Thymus (tissue), 14 donors: ENCODE measurements at places on chromosomes 1 and 21. TPM values are rescaled to one million over a fixed set of nuclear protein-coding genes. Genes with fewer than 3 reads are reported as not detected.

DNA sequence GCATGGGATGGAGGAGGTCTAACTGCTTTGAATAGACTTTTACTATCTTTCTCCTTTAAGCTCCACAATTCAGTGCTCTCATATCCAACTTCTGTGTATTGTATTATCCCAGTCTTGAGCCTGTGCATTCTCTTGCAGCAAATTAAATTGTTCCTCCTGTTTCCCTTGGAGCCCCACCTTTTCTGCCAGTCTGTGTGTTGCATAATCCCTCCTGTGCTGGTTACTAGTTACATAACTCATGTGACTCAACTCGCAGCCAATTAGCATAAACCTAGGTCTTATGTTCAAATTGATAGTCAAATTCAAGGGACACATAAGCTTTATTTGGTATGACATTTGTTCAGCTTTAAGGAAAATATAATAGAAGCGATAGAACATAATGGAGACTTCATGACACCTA lies 1863.5 kb downstream of the MRPL39 start:
- H3K4me3 ChIP-seq: no peak overlapping the region
- H3K36me3 ChIP-seq: no peaks in the 10 kb centered on the region
- no peaks in the 10 kb centered on the region for H3K4me1 ChIP-seq
- no peak overlapping the region for H3K27ac ChIP-seq

Gene CLCA4
- 0.05 TPM for total RNA-seq

Gene OSCP1
- 4.0 TPM for total RNA-seq

- no peak overlapping the region for H3K4me3 ChIP-seq
- DNase-seq: no peak
- H3K4me1 ChIP-seq: no peaks in the 10 kb centered on the region
- no peak overlapping the region for H3K27ac ChIP-seq
- H3K27me3 ChIP-seq: no peaks in the 10 kb centered on the region
Observed at GRCh38 chr1:219155135-219155534, 18.5 kb upstream of the LYPLAL1 start.

DNA sequence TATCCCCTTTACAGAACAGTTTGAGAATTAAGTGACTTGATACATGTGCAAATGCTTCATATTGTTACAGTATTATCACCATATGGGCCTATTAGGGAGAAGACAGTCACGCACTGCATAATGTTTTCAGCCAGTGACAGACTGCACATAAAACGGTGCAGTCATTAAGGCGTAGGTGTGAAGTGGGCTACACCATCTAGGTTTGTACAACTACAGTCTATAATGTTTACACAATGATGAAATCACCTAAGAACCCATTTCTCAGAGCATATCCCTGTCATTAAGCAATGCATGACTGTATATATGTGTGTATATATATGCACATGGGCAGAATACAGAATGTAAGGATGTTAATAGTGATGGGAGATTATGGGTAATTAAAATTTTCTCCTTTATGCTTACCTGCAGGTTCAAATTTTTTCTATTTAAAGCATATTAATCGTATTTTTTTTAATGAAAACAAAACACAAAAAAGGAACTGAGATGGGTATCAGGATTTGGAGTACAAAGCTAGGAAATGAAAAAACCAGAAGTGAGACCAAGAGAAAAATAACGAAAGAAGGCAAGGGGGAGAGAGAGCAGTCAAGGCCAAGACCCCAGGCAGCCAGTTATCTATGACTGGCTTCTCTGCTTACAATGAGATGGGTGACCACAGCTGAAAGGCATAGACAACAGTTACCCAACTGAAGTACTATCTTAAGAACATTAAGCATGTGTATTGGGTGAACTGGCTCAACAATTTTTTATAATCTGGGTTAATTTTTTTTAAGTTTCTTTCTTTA lies 122.9 kb upstream of the DAB1 start:
- no peaks in the 10 kb centered on the region for H3K4me1 ChIP-seq
- H3K36me3 ChIP-seq: no peaks in the 10 kb centered on the region
- no peak overlapping the region for H3K4me3 ChIP-seq
- DNase-seq: no peak

- no peak overlapping the region for H3K4me3 ChIP-seq
- no peak overlapping the region for H3K27ac ChIP-seq
- no peaks in the 10 kb centered on the region for H3K27me3 ChIP-seq
Observed at GRCh38 chr21:31524140-31524539, 135.4 kb upstream of the SOD1 start.

- no peak overlapping the region for H3K27ac ChIP-seq
- no peaks in the 10 kb centered on the region for H3K27me3 ChIP-seq
- no peak overlapping the region for H3K4me3 ChIP-seq
Observed at GRCh38 chr1:33854091-33854490, 9.8 kb upstream of the HMGB4 start.

GRCh38 chr21:42974832-42975820 lies 764 bp downstream of the PKNOX1 start:
- H3K36me3 ChIP-seq: peaks cover 12% of the 10 kb centered on the region
- peaks cover 9% of the 10 kb centered on the region for H3K4me1 ChIP-seq
- peak; percentile 84 for DNase-seq
- H3K27ac ChIP-seq: peak overlapping the region; percentile 99

DNA sequence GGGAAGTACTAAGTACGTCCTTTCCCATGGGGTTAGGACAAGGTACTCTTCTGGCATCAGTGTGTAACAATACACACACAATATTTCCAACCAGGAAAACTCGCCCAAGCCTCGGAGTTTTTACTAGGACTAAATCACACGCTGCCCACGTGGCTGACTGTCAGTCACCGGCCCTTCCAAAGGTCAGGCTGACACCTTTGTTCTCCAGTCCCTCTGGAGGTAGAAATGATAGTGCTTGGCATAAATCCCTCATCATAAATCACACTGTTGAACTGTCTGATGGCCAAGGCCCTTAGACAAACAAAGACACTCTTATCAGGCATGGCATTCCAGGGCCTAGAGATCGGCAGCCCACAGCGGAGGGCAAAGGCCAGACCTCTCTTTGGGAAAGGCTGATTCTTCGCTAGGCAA lies 16.9 kb upstream of the SLAMF9 start:
- no peak overlapping the region for H3K4me3 ChIP-seq
- no peak overlapping the region for H3K27ac ChIP-seq
- no peaks in the 10 kb centered on the region for H3K36me3 ChIP-seq
- H3K27me3 ChIP-seq: no peaks in the 10 kb centered on the region
- no peak for DNase-seq
- H3K4me1 ChIP-seq: no peaks in the 10 kb centered on the region

Gene CYP4B1
- total RNA-seq: 1.1 TPM

Gene GPR37L1
- total RNA-seq: under 0.01 TPM

GRCh38 chr1:56355918-56356317 lies 223.4 kb downstream of the PLPP3 start:
- H3K4me1 ChIP-seq: no peaks in the 10 kb centered on the region
- no peak for DNase-seq
- H3K27ac ChIP-seq: no peak overlapping the region
- H3K4me3 ChIP-seq: no peak overlapping the region

DNA sequence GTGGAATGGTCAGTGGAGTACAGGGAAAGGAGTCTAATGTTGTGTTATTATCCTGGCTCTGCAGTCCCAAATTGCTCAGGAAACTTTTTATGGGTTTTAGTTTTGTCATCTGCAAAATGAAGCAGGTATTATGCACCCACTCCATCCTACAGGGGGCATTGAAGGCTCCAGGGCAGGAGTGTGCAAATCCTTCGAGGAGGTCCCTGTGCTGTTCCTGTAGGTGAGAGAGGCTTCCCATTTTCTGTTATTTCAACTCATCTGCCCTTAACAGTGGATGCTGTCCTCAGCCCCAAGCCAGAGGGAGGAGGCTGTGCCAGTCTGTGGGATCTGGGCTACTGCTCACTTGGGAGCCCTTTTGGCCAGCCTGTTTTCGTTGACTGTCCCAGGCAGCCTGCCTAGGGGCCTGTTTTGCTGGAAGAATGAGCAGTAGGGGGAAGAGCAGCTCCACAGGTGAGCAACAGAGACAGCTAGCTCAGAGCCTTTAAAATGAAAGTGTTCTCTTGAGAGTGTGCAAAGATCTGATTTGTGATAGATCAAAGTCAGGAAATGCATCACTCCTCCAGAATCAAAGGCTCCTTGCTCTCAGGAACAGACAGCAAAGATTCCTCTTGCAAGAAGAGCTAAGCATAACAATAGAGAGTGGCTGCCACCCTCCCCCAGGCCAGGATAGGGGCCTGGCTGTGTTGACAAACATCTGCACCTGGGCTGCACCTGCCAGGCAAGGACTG lies 317.6 kb upstream of the PROX1 start:
- H3K27ac ChIP-seq: no peak overlapping the region
- no peaks in the 10 kb centered on the region for H3K4me1 ChIP-seq
- DNase-seq: peak; percentile 53

Gene ASPM
- total RNA-seq: 39.7 TPM

DNA sequence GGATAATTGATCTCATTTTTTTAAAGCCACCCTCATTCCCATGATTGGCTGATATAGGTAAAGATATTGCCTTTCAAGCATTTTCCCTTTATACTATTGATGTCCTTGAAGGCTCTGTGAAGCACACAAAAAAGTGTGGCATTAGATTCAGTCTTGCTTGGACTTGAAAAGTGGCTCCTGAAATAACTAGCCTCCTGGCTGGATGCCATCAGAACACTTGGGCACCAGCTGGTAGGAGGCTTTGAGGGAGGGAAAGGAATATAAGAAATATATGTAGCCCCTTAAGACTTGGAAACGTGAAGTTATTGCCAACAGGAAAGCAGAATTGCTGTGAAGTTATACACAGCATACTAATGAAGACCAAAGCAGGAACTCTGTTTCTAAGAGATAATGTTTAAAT lies 14.1 kb downstream of the MTR start:
- H3K36me3 ChIP-seq: peaks cover 80% of the 10 kb centered on the region
- no peak for DNase-seq
- H3K27ac ChIP-seq: no peak overlapping the region
- no peak overlapping the region for H3K4me3 ChIP-seq

Gene OR10K2
- total RNA-seq: 0.05 TPM

GRCh38 chr1:12549460-12550349 lies 68.3 kb downstream of the DHRS3 start:
- peak overlapping the region; percentile 10 for H3K27ac ChIP-seq
- no peaks in the 10 kb centered on the region for H3K27me3 ChIP-seq
- H3K4me3 ChIP-seq: no peak overlapping the region
- H3K36me3 ChIP-seq: no peaks in the 10 kb centered on the region
- H3K4me1 ChIP-seq: no peaks in the 10 kb centered on the region
- no peak for DNase-seq

Gene COL6A1
- total RNA-seq: 39.0 TPM

DNA sequence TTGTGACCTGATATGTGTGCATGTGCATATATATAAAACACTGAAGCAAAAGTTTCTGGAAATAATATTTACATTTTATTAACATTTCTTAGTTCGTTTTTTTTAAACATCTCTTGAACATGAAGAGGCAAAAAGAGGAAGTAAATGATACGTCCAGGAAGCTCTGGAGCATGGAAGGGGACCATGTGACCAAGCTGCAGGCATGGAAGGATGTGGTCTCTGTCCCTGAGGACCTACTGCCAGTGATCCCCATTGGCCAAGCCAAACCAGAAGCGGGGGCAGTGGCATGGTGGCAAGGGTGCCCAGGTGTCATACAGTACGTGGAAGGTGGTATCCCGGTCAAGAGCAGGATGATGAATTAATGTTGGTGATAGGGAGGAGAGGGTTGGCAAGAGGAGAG lies 268.3 kb upstream of the PROX1 start:
- no peak overlapping the region for H3K4me3 ChIP-seq
- no peak for DNase-seq
- H3K27ac ChIP-seq: no peak overlapping the region
- H3K4me1 ChIP-seq: no peaks in the 10 kb centered on the region
- no peaks in the 10 kb centered on the region for H3K27me3 ChIP-seq
- H3K36me3 ChIP-seq: no peaks in the 10 kb centered on the region

Gene PRAMEF17
- not detected for total RNA-seq

DNA sequence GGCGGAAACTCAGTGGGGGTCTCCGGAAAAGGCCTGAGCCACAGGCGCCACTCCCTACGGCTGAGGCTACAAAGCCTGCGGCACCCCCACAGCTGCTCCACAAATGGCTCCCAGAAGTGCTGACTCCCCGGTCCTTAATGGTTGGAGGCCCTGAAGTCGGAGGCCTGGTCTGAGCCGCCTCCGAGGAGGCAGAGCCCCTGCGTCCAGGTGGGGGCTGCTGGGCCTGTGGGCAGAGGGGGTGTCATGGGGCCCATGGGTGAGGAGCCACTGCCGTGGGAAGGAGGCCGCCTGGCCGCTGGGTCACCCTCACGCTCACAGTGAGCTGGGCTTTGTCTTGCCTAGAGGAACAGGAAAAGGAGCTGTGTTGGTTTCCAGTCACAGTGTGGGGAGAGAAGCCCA lies 12.4 kb upstream of the COL18A1 start:
- no peaks in the 10 kb centered on the region for H3K27me3 ChIP-seq
- H3K4me1 ChIP-seq: peaks cover 6% of the 10 kb centered on the region
- no peak for DNase-seq
- no peak overlapping the region for H3K4me3 ChIP-seq
- H3K27ac ChIP-seq: no peak overlapping the region
- H3K36me3 ChIP-seq: no peaks in the 10 kb centered on the region

GRCh38 chr1:107689159-107689558 lies 275.8 kb downstream of the VAV3 start:
- H3K36me3 ChIP-seq: no peaks in the 10 kb centered on the region
- H3K27me3 ChIP-seq: no peaks in the 10 kb centered on the region
- no peaks in the 10 kb centered on the region for H3K4me1 ChIP-seq
- H3K27ac ChIP-seq: no peak overlapping the region
- no peak overlapping the region for H3K4me3 ChIP-seq
- DNase-seq: no peak

Gene E2F2
- total RNA-seq: 28.8 TPM

DNA sequence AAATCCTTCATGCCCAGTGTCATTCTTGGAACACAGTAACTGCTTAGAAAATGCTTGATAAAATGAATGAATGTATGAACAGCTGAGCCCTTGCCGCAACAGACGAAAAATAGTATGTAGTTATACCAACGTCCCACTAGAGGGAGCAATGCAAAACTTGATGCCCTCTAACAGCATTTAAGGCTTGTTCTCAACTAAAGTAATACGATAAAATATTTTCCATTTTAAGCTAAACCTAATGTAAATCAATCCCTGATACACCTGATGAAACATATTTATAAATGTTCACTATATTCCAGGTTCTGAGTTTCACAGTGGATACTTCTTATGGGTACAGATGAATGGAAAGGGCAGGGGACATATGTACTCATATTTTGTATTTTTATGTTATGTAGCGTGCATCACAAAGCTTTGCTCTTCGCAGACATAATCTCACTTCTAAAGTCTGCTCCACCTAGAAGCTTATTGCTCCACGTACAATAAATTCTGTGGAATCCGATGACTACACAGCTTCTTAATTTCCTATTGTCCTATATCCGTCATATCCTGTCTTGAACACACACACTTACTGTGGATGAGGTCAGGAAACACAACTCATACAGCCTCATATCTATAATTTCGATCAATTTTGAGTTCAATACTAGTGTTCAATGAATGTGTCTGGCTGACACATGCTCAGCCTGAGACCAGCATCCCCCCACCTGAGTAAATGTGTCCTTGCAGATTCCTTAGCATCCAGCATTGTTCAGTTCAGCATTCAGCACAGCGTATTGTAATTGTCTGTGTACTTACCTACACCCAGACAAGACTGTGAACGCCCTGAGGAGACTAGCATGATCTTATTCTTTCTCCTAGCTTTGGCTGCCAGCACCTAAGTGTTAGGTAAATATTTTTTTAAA lies 4.4 kb upstream of the UTP25 start:
- no peaks in the 10 kb centered on the region for H3K27me3 ChIP-seq
- no peak overlapping the region for H3K27ac ChIP-seq
- no peaks in the 10 kb centered on the region for H3K4me1 ChIP-seq
- DNase-seq: no peak
- no peak overlapping the region for H3K4me3 ChIP-seq
